ENCODE measurements at places on chromosomes 6 and 20. TPM values are rescaled to one million over a fixed set of nuclear protein-coding genes. Genes with fewer than 3 reads are reported as not detected.

The HCRTR2 gene
- total RNA-seq, result not detected

The TXLNB gene
- total RNA-seq, result 0.13 TPM

The CCN2 gene
- total RNA-seq, result 194 TPM

The TRIM15 gene
- not detected for total RNA-seq

The AVP gene
- not detected for total RNA-seq

The BTN1A1 gene
- total RNA-seq, result under 0.01 TPM

The ADGRF5 gene
- 1.1 TPM for total RNA-seq

The KCNK16 gene
- not detected for total RNA-seq

The SIRPA gene
- total RNA-seq, result 6.3 TPM

The HLA-DPA1 gene
- total RNA-seq, result 2.8 TPM

The CLPSL1 gene
- total RNA-seq, result not detected

The C6orf52 gene
- total RNA-seq, result 0.66 TPM

The GABRR1 gene
- total RNA-seq, result not detected

The CGAS gene
- 4.4 TPM for total RNA-seq

The TMEM200A gene
- total RNA-seq, result 102 TPM

The PSORS1C2 gene
- total RNA-seq, result not detected

The RNF144B gene
- total RNA-seq, result 2.1 TPM

The TMC2 gene
- total RNA-seq, result not detected

The GHRH gene
- not detected for total RNA-seq

The NCOA5 gene
- 7.8 TPM for total RNA-seq

The ZSCAN12 gene
- 6.6 TPM for total RNA-seq

The ULBP1 gene
- under 0.01 TPM for total RNA-seq

The PNLDC1 gene
- total RNA-seq, result not detected
